ENCODE measurements at places on chromosomes 3 and 15.

DNA sequence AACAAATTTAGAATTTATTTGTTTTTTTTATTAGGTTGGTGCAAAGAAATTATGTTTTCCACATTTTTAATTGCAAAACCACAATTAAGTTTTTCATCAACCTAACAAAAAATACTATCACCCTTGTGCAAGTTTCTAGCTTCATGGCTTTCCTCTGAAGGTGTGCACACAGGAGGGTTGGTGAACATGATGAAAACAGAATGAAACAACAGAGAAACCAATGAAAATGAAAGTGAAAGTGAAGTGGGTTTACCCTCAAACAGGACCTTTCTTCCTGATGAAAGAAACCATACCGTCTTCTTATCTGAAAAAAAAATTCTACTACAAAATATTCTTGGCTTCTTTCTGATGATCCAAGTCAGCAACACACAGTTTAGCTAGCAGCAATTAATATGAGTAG is 71.9 kb upstream of the FEZF2 start:
- no peak for DNase-seq

DNA sequence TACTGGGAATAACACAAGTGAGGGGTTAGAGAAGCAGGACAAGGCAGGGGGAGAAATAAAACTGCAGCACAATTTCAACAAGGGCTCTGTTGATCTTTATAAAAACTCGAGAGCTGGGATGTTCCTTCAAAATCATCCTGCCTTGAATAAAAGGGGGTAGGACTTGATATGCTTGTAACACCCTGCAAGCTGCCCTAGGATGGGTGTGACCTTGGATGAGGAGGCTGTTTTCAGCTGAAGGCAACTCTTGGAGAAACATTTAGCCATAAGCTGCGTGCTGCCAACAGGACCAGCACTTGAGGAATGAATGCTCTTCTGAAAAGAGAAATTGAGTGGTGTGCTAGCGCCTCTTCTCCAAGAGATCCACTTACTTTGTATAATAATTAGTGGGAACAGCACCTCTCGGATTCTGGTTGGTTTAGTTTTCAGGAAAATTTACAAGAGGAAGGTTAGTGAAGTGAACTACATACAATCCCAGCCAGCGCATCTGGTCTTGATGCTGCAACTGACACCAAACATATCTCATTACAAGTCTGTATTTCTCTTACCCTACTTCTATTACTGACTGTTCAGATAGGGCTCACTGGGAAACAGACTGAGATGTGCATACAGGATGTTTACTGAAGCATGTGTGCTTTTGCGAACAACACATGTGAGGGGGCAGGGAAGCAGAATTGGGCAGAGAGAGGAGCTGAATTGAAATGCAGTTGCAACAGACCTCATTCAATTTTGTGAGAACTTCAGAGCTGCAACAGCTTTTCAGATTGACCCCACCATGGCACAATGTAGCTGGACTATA is 643.0 kb upstream of the GOLIM4 start:
- no peak for DNase-seq

GRCh38 chr3:50623840-50624474 is 7.0 kb downstream of the MAPKAPK3 start:
- no peak for DNase-seq

- DNase-seq: no peak
Measured at GRCh38 chr3:34219556-34219955, 421.1 kb downstream of the PDCD6IP start.

GRCh38 chr3:6862041-6862879 is 1.3 kb downstream of the GRM7 start:
- no peak for DNase-seq

- DNase-seq: no peak
Measured at GRCh38 chr15:80819001-80819400, 39.8 kb downstream of the CEMIP start.

GRCh38 chr3:141795276-141795675 is 32.1 kb downstream of the GRK7 start:
- DNase-seq: no peak

GRCh38 chr3:55540579-55540978 is 53.5 kb upstream of the WNT5A start:
- no peak for DNase-seq

DNA sequence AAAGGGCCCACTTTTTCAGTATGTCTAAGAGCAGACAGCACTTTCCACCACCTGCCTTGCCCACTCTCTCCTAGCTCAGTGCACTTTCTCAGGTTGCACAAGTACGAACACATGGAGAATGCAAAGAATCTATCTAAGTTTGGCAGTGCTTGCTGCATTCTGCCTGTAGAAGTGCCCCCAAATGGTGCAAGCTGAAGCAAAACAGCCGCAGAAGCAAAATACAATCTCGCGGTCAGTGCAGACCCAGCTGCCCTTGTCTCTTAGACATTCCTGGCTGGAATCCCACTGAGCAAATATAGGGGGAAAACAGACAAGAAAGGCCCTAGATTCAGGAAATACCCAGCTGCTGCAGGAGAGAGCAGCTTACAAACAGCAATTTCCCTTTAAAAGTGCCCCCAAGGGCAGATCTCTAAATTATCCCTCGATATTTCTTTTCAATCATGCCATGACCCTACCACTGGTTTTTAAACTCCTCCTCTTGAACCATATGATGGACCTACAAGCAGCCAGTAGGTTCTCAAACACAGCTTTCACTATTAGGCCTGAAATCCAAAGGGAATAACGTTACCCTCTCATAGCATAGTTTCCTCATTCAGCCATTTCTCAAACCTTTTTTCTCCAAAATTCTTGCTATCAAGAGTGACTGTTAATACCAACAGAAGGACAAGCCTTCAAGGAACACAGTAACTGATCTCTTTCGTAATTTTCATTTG is 67.0 kb downstream of the TNIK start:
- no peak for DNase-seq

DNA sequence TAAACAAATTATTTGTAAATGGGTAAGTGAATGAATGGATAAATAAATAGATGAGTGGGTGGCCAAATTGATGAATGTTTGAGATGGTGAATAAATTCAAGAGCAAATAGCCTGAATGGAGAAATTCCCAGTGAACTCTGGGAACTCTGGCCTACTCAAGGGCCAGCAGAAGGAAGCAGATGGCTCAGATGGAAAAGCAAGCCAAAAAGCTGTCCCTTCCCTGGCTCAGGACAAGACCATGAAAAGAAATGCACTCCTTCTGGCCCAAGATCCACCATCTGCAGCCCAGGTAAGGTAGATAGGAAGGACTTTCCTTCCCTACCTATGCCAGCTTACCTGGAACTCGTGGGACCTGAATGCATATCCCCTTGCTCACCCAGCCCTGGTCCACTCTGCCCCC is 37.6 kb upstream of the CLDN18 start:
- no peak for DNase-seq

DNA sequence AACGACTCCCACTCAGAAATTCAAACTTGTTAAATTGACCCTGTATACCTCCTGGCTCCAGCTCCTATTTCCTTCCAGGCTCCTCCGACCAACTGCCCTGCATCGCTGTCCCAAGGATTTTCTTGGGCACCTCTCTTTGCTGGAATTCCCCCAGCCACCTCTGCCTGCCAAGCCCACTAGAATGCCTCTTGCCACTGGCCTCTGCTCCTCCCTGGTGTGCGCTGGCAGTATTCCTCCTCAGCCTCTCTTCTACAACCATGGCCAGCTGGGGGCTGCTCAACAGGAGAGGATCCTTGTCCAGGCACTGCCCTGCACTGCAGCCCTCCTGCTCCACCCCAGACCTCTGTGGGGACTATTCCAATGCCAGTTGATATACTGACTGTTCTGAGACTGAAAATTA is 7.4 kb downstream of the WNT7A start:
- no peak for DNase-seq

DNA sequence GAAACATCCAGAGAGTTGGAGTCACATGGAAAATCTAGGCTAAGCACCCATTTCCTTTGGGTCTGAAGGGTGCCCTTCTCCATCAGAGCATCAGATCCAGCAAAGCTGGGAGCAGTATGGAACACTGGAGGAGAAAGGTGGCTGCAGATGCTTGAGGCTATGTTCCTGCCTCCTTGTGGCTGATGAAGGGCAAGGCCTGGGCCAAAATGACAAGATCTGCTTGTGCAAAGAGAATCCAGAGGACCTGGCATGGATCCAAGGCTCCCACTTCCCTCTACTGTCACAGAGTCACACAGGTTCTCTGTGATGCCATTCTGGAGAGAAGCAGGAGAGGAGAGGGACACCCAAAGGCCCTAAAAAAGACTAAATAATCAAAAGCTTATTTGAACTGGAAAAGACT is 9.2 kb upstream of the ATP8B4 start:
- DNase-seq: peak; percentile 92

GRCh38 chr3:13229273-13229949 is 156.2 kb upstream of the IQSEC1 start:
- no peak for DNase-seq

- DNase-seq: no peak
Measured at GRCh38 chr3:25457671-25458419, 29.8 kb downstream of the RARB start.

- DNase-seq: no peak
Measured at GRCh38 chr3:377158-377561, 180.6 kb downstream of the CHL1 start.

- peak; percentile 73 for DNase-seq
Measured at GRCh38 chr3:123350971-123351370, 97.9 kb downstream of the ADCY5 start.

DNA sequence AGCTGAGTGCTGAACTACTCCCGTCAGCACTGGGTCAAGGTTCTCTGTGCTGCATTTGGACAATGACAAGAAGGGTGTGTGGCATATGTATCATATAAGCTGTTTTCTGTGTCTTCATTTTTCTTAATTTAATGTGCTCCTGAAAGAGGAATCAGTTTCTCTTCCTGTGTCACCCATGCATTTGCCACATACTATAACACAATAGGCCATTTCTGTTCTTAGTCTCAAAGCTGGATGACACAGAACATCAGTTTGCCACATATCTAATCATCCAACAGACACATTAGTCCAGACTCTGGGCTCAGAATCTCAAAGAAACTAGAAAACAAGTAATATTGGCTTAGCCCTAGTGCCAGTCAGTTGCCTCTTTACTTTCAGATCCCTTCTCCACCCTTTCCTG is 34.1 kb downstream of the CEP19 start:
- DNase-seq: no peak

DNA sequence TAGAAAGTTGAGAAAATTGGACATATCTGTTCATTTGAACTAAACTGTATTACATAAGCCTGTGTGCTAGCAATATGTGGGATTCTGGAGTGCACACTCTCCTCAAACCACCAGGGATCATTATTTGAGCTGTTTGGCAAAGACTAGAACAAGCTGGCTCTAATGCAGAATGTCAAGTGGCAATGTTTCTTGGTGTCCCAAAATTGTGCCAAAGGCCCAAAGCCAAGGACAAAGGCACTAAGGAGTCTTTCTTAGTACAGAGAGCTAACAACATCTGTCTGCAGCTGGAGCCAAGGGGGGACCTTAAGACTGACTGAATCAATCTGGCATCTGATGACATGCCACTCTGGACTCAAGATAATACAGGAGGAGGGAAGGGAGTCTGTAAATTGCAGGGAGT is 76.7 kb upstream of the STRIT1 start:
- no peak for DNase-seq

GRCh38 chr15:101541501-101542292 is 52.2 kb upstream of the PCSK6 start:
- DNase-seq: no peak

DNA sequence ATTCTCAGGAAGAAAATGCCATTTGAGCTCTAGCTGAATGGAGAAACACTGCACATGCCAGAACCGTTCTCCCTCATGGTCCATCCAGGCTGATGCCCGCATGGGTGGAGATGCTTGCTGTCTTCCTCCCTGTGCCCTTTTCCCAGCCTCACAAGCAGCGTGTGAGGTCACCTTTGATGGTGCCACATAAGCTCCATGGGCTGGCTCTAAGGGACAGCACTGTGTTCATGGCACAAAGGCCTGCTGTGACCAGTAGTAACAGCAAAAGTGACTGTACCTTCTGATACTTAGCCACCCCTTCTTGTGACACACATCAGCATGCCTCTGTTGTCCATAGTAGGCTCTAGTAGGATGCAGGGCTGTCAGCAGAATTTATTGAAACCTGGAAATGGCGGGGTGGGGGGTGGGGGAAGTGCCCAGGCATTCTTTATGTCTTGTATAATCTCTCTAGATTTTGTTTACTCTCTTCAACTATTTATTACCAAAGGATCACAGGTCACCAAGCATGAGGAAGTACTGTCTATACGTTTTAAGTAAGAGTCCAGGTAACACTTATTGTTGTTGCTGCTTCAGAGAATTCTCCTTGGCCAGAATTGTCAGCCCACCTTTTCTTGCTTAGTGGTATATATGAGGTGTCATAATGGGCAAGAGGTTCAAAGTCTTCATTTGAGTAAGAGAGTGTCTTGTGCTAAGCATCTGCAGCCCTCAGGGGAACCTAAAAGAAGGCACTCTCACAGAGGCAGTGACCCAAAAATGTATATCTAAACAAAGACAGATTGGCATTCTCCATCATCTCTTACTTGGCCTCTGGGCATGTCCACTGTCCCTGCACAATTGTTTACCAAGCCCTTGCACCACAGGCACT is 56.5 kb downstream of the RAB7A start:
- DNase-seq: no peak

GRCh38 chr3:49352281-49352680 is 5.9 kb downstream of the GPX1 start:
- no peak for DNase-seq

GRCh38 chr3:65619888-65620287 is 418.8 kb downstream of the MAGI1 start:
- no peak for DNase-seq

DNA sequence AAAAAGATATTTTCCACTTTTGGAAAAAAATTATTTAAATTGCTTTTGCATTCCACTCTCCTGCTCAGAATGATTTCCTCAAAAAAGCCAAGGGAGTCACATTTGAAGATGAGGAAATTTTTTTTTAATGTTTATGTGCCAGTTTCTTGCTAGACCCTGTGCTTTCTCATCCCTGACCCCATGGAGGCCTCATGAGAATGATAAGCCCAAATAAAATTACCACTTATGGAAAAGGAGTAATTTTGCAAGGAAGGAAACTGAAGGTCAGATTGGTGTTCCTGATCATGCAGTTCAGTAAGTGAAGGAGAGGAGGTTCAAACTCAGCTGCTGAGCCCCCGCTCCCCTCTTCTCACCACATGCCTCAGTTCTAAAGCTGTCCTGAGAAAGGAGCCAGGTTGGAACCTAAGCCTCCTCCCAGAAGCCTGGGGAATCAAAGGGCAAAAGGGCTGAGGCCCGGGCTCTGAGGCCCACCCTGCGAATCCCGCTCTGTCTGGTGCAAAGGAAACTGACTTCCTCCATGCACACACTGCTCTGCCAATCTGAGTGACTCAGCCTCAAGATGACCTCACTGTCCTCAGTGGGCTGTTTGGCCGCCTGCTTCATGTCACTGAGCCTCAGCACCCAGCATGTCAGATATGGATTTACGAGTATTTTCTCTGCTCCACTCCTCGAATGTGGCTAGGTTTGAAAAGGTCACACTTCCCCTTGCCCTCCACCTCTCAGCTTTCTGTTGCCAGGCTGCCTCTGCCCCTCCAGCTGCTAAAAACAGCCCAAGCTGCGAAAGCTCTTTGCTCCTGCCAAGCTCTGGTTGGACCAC is 56.9 kb upstream of the FLNB start:
- peak; percentile 91 for DNase-seq

DNA sequence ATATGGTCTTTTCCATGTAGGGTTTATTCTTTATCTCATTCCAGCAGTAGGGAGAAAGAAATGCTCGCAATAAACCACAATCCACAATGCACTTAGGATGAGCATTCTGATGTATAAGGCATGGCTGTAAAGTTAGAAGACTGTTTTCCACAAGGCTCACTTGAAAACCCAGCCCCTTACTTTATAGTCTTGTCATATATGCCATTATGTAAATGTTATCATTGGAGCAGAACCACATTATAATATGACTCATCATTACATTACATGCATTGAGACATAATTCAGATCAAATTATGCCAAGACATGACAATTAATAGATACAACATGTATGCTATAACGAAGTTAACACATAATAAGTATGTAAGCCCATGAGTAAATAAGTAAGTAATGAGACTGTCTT is 348.1 kb downstream of the LSAMP start:
- no peak for DNase-seq

All from cardiac septum (tissue), 1 donor.